ENCODE measurements at places on chromosomes 3 and 15. TPM values are rescaled to one million over a fixed set of nuclear protein-coding genes. Genes with fewer than 3 reads are reported as not detected.

The NMNAT3 gene
- 3.2 TPM for total RNA-seq

The DUOXA1 gene
- total RNA-seq: not detected

The STARD9 gene
- 1.4 TPM for total RNA-seq

The ACKR4 gene
- total RNA-seq: 0.20 TPM

The MME gene
- total RNA-seq: 51.7 TPM

DNA sequence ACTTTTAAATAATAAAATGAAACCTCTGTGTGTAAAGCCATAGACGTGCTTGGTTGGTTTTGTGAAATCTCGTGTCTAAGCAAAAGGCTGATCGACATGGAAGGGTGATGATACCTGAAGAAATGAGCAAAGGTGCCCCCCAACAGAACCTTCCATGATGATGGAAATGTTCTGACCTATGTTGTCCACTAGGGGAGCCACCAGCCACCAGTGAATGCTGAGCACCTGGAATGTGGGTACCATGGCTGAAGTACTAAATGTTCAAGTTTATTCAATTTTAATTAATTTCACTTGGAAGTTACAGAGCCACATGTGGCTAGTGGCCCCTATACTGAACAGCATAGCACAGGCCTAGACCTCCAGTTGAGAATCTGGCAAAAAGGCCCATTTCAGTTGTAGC is 158.8 kb downstream of the POLR2M start:
- no peak for DNase-seq

DNA sequence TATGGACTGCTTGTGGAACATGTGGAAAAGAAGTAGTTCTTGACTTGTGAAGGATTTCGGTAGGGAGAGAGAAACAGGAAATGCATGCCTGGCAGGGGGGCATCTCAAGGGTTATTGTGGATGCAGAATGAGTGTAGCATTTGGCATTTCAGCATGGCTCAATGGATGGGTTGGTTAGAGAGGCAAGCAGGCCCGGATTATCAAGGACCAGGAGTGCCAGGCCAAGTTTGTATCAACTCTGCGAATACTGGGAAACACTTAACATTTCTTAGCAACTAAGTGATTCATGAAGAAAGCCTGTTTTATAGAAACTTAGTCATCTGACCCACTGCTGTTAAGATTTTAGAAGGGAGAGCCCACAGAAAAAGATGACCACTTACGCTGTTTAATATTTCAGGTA is 33.6 kb downstream of the KIF15 start:
- DNase-seq: peak; percentile 30

DNA sequence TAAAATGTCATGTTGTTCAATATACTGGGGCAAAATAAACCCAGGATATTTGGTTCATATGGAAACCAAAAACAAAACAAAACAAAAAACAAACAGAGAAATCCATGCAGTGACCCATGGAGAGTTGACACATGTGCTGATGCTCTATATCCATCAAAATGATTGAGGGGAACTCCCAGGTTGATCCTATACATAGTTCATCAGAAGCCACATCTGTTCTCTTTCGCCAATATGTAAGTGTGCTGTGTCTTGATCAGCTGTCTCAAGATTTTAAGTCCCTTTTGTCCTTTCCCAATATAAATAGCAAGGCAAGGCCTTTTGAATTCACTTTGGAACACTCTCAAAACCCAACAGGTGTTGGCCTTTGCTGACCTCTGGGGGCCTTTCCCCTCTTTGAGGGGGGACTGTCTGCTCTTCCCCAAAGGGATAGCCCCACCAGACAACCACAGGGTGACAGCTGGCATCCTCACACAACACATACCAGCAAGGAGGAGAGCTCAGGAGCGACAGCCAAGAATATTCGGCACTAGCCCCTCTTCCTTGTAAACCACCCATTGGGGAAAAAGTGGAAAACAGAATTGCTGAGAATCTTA is 209.4 kb upstream of the CD96 start:
- no peak for DNase-seq

DNA sequence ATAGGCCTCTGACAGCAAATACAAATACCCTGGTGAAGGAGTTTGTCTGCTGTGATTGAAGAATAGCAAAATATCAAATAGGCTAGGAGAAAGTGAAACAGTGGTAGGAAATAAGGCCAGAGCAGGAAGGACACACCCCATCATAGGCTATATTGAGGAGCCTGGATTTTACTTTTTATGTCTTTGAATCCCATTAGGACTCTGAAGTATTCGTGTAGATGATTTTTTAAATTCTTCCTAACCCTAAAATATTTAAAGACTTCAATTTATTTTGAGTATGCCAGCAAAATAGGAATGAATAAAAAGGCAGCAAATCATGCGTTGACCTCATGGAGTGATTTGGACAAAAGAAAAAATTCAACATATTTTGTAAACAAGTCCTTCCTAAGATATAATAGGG is 562.8 kb downstream of the NAALADL2 start:
- no peak for DNase-seq

GRCh38 chr3:37995652-37996641 is 5.4 kb downstream of the VILL start:
- no peak for DNase-seq

GRCh38 chr3:149462051-149462450 is 12.4 kb upstream of the TM4SF4 start:
- no peak for DNase-seq

- DNase-seq: no peak
Observed at GRCh38 chr3:127011270-127011992, 28.5 kb downstream of the PLXNA1 start.

- no peak for DNase-seq
Observed at GRCh38 chr3:106135451-106136160, 266.8 kb upstream of the CBLB start.

DNA sequence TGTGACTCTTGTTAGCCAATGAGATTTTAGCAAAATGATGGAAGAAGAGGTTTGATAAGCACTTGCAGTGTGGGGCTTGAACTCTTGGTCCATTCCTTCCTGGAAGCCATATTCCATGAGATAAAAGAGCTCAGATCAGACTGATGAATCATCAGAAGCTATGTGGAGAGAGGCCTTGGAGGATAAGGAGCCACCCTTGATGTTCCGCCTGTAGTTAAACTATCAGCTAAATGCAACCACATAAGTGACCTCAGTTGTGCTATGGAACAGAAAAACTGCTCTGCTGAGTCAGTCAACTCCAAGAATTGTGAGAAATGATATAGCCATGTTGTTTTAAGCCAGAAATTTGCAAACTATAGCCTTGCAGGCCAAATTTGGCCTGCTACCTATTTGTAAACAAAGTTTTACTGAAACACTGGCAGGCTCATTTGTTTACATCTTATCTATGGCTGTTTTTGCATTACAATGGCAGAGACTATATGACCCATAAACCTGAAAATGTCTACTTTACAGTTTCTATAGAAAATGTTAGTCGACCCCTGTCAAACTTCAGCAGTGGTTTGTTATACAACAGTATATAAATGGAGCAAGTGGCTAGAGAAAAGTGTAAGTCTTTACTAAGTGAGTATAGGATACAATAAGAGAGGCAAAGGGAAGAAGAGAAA is 27.6 kb upstream of the GAP43 start:
- peak; percentile 27 for DNase-seq

DNA sequence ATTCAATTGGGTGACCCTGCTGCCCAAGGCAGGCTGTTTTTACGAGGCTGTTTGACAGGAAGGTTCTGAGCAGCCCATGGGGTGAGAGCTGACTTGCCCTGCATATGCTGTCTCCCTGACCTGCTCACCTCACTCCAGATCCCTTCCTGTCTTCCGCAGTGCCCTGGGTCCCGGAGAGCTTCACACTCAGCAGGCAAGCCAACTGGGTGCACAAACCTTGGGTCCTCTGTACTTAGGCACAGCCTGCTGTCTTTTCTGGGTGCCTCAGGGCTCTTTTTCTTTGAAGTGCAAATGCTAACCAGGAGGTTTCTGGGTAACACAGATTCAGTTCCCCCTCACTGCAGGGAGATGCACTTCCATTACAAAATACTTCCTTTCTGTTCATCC is 32.8 kb downstream of the ZXDC start:
- DNase-seq: no peak

GRCh38 chr3:176766862-176767261 is 430.4 kb downstream of the TBL1XR1 start:
- peak; percentile 80 for DNase-seq

- DNase-seq: no peak
Observed at GRCh38 chr3:49161808-49162530, 4.2 kb downstream of the CCDC71 start.

- no peak for DNase-seq
Observed at GRCh38 chr3:31133541-31133940, 239.1 kb upstream of the GADL1 start.

DNA sequence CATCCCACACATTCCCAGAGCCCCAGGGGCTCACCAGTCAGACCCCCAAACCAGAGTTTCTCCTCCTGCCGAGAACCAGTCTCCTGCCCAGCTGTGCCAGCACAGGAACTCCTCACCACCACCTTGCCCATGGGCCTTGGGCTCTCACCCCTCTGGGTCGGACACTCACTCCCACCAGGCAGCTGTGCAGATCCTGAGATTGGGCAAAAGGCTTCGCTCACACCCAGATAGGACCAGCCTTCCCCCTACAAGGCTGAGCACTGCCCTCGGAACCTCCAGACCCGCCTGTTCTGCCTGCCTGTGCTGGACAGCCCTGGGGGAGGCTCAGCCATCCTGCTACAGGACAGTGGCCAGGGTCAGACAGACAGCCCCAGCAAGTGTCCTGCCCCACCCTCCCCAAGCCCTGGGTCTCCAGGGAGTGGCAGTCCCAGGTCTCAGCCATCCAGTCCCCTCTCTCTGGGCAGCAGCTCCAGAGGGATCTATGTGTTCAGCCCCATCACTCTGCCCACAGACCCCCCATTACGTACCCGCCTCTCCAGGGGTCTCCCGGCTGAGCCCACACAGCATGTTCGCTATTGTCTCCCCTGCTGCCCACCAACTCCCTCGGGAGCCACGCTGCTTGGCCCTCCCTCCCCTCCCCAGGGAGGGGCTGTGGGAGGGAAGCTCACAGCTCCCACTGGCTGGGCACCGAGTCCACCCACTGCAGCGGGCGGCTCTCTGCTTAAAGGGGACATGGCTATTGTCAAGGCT is at the start of gene GRIP2:
Gene GRIP2, minus strand, starts transcription at position 601 of the 750 bp plus-strand sequence. Its CDS starts 34 bp downstream, at position 567.
- DNase-seq: no peak

DNA sequence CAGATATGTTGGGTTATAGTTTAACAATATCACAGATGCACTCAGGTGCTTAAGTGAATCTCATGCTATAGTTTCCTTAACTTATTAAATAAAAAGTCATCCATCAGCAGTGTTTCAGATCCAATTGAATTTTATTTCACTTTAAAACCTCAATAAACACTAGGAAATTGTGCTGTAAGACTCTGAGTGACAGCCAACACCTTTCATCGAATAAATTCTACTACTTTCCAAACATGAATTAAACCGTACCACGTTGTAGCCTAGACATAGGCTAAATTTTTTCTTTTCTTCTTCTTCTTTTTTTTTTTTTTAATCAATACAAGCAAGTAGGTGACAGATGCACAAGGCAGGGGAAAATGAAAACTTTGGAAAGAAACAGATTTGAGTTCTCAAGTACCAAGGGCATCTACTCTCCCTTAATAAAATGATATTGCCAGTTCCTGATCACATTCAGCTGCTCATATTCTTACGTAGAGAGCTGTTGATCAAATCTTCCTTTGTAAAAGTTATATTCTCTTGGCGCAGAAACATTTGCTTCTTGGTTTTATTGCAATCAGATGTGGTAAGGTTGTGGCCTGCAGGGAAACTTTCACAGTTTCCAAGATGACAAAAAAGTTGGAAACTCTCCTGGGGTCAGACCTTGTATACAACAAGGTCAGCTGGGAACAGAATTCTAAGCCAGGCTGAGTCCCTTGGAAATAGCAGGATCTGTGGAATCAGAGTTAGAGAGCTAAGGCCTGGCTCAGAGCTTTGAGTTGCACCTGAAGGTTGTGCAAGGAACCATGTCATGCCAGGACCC is 147.7 kb downstream of the CD47 start:
- peak; percentile 22 for DNase-seq

- no peak for DNase-seq
Observed at GRCh38 chr3:46924921-46925584, 47.5 kb downstream of the PTH1R start.

DNA sequence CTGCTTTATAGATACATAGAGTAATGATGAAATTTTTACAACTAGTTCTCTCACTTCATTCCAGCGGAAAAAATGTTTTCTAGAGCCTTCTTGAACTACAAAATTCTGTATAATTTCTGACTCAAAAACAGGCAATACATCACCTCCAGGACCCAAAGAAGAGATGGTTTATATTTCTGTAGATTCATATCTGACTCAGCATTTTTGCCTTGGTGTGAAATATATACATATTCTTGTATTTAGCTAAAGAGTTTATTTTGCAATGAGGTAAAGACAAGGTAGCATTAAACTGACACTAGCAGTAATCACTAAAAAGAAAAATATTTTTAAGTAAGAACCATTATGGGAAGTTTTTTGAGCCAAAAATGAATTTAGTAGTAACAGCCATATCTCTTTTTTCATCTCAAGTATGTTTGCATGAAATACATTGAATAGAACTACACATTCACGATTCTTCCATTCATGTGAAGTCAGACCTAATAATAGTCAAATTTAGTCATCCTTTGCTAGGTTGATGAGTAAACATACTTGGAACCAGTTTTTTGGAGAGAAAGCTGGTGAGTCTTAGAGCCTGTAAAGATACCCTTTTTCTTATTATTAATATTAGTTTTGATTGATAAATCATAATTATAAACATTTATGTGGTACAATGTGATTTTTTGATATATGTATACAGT is 31.6 kb downstream of the COL8A1 start:
- peak; percentile 52 for DNase-seq

DNA sequence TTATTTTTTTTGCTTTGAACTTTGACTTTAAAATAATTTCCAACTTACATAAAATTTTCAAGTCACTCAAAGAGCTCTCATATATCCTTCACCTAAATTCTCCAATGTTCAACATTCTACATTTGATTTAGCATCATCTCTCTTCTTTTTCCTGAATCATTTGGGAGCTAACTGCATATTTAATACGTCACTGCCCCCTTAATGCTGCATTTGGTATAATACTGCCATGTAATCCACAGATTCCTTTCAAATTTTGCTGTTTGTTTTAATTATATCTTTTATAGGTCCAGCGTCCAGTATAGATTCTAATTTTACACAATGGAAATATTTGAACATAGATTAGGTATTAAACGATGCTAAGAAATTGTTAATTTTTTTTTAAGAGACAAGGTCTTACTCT is 2.3 kb upstream of the EIF2AK4 start:
- no peak for DNase-seq

- DNase-seq: peak; percentile 18
Observed at GRCh38 chr3:46607603-46608028, 4.7 kb upstream of the FAM240A start.

DNA sequence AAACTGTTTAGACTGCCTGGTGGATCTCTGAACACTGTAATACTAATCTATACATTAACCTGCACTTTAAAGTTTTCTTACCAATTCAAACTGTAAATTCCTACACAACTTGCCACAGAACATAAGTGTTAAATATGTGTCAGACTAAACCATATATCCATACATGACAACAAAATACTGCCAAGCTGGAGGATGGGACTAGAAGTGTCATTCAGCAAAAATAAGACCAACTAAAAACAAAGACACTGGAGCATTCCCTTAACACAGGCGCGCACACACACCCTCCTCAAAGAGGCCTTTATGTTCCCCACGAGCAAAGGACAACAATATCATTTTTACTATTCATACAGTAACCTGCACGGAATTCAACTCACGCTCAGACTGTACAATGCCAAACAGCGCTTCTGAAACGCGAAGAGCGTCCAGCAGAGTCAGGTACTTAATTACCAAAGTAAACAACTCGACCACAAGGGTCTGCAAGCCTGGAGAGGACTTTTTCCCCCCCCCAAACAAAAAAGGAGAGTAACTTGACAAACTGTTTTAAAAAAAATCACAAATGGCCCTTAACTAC is 1.1 kb downstream of the DCUN1D1 start:
- DNase-seq: peak; percentile 23
